ENCODE measurements at places on chromosomes 2 and 18.
A peak's percentile ranks its signal among the peaks of the same experiment; 100 is the strongest.

- no peak for DNase-seq
Observed at GRCh38 chr2:64987956-64988419, 1.2 kb upstream of the SLC1A4 start.

DNA sequence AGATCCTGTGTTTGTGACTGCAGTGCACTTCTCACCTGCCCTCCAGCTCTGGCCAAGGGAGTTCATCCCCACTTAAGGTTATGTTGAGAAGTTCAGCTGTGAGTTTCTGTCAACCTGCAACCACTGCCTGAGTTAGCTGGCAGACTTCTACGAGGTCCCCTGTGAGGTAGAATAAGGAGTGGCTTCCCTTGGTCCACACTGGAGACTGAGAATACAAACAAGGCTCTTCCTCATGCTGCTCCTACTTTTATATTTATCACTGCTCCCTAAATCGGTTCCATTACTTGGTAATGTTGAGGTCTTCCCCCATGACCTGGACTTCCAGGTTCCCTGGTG, 353.2 kb upstream of the CWC22 start:
- no peak for DNase-seq

DNA sequence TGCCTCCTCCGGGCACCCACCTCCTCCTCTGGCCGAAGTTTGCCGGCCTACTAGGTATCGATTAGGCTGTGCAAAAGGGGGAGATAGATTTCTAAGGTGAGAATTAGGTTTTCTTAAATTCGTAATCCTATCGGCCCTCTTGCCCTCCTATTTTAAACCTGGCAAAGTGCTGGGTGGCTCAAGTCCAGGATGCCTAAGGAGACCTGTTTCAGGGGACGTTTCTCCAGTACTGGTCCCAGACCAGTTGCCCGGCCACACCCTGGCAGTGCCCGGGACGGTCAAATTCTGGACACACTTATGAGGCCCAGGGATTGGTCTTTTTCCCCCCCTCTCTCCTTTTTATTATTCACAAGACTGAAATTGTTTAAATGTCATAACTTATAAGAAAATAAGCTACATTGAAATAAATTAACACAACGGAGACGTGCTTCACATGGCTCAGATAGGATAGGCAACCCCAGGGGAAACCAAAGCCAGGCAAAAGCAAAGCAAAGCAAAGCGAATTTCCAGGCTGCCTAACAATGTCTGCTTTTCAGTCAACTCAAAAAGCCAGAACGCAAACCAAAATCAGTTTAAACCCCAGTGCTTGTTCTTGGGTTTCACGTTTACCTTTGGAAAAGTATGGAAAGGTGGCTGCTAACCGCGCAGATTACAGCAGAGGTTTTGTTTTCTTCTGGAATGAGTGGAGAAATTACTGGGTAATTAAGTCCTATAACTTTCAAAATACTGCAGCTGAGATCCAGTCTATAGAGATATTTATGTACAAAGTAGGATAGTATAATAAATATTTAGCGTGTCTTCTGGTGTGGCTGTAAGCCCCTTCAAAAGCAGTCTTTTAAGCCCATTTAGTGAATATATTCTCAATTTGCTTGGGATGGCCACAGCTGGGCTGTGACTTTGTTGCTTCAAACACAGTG, 3.0 kb downstream of the GBX2 start:
- peak; percentile 30 for DNase-seq

GRCh38 chr2:228777855-228778355, 493.2 kb downstream of the PID1 start:
- no peak for DNase-seq
